NCI-H2107 (cell line): ENCODE measurements at places on chromosomes 1 and 21.

DNA sequence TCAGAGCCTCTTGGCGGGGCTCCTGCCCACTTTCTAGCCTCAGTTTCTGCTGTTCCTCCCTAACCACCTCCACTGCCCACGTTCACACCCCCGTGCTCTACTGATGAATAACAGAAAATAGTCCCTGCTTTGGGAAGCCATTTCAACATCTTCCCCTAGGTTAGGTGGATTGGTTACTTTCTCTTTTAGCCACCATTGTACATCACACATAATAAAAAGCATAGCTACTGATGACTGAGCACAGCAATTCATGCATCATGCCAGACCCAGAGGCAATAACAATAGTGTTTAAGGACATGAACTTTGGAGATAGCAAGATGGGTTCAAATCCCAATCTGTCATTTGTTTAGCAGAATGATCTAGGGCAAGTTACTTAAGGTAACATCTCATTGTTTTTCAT lies 74.6 kb downstream of the COLGALT2 start:
- DNase-seq: no peak

DNA sequence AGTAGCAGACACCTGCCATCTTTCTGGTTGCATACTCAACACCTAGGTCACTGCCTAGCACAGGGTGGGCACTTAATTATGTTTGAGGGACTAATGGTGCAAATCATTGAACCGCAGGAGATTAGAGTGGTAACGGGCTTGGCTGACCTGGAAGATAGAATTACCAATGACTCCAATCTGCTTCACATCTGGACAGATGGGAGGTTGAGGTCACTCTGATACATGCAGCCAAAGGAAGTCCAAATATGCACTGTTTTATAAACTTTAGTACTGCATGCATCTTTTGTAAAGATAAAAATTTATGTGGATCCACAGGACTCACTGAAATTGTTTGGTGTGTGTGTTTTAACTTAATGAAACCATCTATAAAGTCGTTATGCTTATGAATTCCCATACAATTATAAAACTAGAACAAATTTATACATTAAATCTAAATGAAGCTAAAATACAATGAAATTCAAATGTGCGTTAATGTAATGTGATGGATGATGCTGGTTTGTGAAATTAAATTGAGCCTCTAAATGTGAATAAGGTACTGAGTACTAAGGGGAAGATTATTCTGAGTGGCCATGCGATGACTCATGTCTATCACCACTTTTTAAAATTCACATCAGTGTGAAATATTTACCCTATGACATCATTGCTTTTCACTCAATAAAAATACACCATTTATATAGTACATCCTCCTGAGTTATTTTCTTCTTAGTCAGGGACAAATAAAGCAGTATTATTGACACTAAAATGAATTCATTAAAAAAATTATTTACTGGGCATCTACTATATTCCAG lies 224.7 kb upstream of the FAM78B start:
- DNase-seq: no peak

- peak; percentile 96 for DNase-seq
These were observed 99.9 kb upstream of the SOD1 start for GRCh38 chr21:31559368-31560119.

- no peak for DNase-seq
These were observed 378.9 kb downstream of the HHAT start for GRCh38 chr1:210707300-210708240.

DNA sequence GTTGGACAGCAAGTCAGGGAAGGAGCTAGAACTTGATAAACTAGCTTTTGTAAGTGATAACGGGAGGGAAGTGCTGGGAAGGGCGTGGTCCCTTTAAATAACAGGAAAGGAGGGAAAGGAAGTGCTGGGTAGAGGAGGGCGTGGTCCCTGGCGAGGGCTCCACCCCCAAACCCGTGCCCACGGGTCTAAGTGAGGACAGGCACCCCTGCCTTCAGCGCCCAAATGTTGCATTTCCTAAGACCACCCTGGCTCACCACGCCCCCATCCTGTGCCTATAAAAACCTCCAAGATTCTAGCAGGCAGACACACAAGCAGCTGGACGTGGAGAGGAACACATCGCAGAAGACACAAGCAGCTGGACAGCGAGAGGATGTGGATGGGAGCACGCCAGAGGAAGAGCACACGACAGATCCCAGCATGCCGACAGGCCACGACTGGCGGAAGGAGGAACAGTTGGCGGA lies 58.5 kb downstream of the PALMD start:
- no peak for DNase-seq

DNA sequence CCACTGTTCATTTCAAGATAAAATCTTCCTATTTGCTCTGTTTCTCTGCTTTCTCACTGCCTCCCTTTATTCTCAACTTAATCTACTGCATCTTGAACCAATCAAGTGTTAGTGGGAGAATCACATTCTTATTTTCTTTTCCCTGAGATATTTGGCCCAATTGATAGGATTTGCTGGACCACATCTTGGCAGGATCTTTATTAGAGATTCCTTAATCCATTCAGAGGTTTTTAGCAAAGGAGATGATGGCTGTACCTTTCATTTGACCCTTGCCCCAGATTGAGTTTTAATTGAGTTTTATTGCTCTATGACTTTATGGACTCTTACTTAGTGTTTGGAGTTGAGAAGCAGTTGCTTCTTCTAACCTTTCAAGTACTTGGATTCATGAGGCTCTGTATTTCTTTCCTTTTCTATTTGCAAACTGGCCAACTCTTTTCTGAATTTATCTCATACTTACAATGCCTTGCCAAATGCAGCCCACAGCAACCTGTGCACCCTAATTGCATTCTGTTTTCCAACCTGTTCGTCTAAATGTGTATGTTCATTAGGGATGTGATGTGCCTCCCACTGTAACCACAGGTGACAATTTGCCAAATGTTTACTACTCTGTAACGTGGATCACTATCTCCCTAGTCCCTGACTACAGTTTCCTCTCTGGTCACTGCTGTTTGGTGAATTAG lies 274.8 kb upstream of the KAZN start:
- DNase-seq: no peak

- DNase-seq: no peak
These were observed 246.3 kb downstream of the FGGY start for GRCh38 chr1:59543211-59543668.

DNA sequence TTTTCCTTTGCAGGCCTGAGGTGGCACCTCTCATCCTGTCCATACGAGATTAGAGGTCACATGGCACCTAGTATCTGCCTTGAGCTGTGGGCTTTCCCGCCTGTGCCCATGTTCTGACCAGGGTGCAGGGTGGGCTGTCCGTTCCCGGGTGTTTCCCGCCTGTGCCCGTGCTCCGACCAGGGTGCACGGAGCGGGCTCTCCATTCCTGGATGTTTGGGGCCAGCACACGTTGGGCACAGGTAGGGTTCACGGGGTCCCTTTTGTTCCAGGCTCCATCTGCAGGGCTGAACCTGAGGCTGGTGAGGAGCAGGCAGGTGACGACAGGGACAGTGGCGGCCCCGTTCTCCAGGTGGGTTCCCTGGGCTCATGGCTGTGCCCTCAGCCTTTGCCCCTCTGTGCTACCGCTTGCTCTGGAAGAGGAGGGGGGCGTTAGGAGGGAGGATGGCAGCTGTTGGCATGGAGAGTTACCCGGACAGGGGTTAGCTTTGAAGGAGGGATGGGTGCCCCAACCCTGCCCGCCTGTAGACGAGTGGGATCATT lies 10.0 kb downstream of the RRP1 start:
- DNase-seq: no peak

GRCh38 chr1:96771847-96772246 lies 50.3 kb downstream of the PTBP2 start:
- DNase-seq: no peak

DNA sequence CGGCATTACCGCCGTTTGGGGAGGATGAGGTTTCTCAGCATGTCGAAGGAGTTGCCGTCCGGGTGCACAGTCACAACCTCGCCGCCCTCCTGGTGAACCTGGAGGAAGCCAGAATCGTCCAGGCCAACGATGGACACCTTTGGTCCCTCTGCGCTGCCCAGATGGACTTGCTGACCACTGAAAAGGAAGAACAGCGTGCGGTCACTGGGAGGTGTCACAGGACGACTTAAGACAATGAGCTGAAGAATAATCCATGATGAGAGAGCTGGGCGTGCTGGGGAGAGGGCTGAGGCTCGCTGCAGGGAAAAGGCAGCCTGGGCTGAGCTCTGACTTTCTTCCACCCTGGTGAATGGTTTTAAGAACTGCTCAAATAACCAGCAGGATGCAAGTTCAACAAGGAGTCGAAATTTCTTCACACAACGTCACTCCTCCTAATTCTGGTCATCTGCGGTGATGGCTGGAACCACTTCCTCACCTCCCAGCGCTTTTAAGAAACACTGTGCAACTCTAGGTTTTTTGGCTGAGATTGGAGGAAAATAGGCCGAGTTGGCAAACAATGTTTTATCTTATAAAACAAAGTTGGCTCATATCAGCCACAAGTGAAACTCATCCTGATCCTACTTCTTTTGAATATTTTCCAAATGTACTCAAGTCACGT lies 55.5 kb downstream of the SIM2 start:
- DNase-seq: no peak

DNA sequence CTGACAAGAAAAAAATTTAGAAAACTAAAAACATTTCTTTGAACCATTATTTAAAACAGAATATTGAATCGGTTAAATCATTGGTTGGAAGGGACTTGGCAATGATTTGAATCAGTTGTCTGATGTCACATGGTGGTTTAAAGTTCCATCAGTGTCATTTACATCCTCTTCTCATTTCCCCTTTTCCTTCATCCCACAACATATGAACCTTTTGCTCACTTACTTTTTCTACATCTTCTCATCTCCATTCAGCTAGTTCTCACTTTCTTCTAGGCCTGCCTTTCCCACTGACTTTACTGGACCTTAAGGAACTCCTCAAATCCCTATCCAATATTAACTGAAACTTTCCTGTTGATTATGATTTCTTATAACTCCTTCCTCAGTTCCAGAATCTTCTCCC lies 58.5 kb downstream of the PHACTR4 start:
- no peak for DNase-seq
